Left hindlimb (tissue), 1 donor: ENCODE measurements at places on chromosomes 2 and 18.

- DNase-seq, result no peak
Observed at GRCh38 chr18:76338619-76339245, 156.3 kb downstream of the ZNF516 start.

GRCh38 chr2:186365406-186365805, 120.7 kb upstream of the ZC3H15 start:
- DNase-seq, result no peak

DNA sequence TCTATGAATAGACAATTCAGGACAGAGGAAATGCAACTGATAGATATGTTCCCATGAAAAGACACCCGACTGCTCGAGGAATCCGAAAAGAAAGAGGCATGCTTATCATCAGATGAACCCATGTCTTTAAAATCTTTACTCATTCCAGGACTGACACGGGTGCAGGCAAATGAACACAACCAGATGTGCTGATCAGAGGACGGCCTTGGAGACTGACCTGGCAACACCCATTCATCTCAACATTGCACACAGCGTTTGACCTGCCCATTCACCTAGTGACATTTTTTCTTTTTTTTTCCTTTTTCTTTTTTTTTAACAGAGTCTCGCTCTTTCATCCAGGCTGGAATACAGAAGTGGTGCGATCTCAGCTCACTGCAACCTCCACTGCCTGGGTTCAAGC, 377.5 kb downstream of the EIPR1 start:
- DNase-seq, result no peak

- no peak for DNase-seq
Observed at GRCh38 chr18:79679552-79680099, at the start of gene CTDP1. Gene CTDP1 (plus strand): TSS chr18:79679803. CDS start chr18:79679948, 145 bp downstream.

DNA sequence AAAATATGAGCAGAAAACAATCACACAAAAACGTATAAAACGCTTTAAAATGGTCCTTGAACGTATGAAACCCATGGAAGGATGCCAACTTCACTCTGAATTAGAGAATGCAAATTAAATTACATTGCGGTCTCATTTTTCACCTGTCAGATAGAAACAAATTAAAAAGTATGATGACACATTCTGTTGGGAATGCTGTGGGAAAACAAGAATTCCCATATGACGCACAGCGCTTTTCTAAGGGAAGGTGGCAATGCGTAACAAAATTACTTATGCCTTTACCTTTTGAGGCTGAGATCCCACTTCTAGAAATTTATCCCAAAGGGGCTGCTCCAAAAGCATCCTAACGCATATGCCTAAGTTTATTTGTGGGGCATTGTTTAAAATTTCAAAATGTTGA, 3.8 kb upstream of the RPS7 start:
- DNase-seq, result no peak

GRCh38 chr18:12658426-12659138, 675 bp upstream of the SPIRE1 start:
- peak; percentile 48 for DNase-seq

DNA sequence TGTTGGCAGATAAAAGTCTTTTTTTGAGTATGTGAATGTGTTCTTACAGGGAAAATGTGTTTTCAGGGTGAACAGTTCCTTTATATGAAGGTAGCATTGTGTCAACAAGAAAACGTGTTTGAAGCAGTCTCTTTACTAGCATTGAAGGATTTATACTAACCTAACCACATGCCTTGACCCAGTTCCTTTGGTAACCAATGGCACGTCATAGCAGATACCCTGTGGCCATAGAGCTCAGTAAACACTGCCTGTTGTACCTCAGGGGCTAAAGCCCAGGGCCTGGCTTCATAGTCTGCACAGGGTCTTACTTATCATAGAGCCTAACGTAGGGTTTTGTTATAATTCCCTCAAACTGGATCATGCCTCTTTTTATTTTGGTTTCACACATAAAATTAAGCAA, 32.1 kb upstream of the NFU1 start:
- DNase-seq, result no peak

DNA sequence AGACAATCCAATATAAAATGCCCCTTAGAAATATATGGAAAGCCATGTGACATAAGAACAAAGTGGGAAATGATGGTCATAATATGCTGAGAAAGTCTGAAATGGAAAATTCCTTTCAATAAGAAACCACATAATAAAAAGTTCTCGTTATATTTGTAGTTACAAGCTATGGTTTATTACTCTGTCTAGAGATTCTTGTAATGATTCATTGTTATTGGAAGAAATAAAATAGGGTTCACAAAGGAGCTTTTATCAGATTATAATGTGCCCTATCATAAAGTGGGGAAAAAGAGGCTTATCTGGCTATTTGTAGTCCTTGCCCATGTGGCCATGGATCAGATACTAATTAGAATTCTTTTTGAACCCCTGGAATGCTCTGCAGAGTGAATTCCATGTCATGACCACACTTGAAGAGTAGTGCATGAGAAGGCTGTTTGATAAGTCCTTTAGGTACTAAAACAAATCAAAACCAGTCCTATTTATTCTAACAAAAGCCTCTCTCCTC, 420.7 kb upstream of the NRP2 start:
- no peak for DNase-seq

DNA sequence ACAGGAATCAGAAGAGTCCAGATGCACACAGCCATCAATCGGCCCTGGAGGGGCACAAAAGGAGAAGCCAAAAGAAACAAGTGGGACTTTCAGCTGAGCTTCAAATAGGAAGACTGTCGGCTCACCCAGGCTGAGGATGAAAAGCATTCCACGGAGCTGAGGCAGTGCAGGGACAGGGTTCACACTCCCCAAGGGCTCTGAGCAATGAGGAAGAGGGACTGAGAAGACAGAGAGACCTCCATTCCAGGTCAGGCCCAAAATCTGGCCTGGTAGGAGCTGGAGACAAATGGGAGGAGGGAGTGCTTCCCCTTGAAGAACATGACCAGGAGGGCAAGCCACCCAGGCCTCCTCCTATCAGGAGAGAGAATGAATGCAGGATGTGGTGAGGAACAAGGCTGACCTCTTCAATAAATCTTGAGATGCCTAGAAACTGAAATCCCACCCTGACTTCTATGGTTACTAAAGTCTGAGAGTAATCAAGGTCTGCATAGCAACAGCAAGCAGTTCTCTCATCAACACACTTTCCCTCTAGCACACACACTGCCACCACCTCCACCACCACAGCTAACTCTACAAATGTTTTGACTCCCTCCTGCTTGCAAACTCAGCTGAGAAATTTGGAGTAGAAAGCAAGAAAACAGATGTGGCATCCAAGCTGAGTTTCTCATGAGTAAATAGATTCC, 434.4 kb downstream of the TNS1 start:
- no peak for DNase-seq

DNA sequence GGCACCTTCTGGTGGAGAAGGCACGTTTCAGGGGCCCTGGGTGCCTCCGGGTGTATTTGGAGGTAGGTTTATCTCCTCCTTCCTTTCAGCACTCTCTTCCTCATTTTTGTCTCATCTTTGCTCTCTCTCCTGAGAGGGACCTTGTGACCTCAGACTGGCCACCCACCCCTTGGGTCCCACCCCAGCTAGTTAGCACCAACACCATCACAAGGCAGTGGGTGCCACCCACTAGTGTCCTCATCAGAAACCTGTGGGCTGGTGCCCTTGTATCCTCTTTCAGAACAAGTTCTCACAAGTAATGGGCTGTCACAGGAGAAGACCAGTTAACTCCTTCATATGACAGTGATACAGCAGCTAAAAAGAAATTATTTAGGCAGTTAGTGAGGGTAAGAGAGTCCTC, 196.4 kb downstream of the UXS1 start:
- no peak for DNase-seq

- DNase-seq, result peak; percentile 50
Observed at GRCh38 chr2:48131539-48132270, 225.4 kb upstream of the FBXO11 start.

DNA sequence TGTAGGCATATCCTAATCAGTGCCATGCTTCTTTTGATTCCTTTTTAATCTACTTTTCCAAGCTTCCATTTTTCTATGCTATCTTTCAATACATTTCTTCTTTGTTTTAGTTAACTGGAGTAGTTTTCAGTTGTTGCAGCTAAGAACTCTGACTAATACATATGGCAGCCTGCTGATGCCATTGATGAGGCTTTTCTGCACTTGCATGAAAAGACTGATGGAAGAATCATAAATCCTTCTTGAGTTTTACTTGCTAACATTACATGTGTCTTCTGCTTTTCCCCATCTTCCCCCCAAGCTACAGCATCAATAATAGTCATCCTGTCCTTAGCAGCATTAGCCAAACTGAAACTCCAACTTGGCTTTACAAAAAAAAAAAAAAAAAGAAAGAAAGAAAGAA, 203.3 kb downstream of the LRP1B start:
- DNase-seq, result no peak

DNA sequence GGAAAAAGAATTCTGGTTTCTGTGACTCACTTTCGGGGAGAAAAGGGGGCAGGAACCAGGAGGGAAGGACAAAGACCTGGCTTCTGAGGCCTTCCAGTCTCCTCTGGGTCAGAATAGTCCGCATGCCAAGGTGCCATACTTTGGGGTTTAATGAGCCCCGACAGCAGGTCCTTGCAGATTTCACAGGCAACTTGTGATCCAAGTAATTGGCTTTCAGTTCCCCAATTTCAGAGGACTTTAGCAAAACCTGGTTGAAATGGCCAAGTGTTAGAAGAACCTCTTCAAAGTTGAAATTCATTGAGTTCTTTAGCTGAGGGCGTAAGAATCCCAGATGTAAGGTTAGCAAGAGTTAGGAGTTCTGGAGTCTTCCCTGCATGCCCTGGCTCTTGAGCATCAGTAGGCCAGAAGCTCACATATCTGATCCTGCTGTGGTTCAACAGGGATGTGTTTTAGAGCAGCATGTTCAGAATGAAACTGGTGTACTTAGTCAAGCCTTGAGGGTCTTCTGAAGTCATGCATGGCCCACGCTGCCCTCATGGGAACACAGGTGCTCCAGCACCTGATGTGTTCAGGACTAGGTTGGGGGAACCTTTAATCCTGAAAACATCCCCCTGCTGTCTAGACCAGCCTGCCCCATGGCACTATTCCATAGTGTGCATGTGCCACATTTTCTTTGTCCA, 143.0 kb downstream of the NUP35 start:
- DNase-seq, result no peak

DNA sequence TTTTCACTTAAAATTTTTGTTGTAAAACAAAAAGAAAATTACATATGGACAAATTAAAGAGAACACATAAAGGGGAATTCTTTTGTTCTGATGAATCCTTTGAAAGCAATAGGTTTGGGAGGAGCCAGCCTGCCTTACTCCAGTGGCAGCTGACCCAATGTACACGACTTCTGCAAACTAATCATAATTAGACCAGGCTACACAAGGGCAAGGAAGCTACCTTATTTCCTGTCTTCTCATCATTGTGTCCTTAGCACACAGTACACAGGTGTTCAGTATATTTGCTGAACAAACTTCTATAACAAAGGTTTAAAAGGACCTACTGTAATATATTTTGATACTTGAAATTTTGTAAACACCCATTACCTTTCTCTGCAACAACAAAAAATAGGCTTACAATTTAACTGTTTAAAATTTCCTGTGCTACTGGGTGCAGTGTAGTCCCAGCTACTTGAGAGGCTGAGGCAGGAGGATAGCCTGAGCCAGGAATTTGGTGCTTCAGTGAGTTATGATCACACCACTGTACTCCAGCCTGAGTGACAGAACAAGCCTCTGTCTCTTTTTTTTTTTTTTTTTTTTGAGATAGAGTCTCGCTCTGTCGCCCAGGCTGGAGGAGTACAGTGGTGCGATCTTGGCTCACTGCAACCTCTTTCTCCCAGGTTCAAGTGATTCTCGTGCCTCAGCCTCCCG, 18.9 kb downstream of the KCNG3 start:
- DNase-seq, result no peak

DNA sequence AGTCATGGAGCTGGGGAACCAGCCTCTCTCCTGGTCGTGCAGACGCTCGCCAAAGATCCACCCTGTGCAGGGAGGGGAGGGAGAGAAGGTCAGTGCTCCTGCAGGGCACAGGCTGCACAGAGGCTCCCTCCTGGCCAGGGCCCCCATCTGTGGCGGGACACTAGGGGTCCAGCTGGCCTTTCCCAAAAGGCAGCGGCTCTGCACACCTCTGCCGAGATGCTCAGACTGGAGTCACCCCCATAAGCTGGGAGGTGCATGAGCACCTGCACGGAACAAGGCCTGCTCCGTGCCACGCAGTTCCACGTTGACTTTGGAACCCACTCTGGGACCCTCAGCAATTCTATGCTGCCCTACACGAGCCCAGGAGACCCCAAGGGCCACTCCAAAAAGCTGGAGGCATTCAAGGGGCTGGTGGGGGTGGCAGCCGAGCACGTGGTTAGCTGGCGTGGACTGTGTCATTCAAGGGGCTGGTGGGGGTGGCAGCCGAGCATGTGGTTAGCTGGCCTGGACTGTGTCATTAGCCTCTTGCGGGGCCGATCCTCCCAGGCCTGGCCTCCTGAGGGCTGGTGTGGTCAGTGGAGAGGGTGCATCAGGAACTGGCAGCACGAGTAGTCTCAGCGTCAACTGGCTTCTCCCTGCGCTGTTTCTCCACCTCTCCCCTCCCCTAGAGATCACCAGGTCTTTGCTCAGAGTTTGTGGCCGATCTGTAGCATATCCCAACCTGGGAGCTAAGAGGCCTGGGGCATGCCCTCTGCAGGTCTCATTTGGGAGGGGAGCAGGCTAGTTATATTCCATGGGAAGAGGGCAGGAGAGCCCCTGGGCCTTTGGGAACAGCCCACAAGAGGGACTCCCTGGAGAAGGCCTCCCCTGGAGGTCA, 9.8 kb downstream of the SNORC start:
- DNase-seq, result no peak

GRCh38 chr2:239678186-239678490, 277.3 kb upstream of the HDAC4 start:
- DNase-seq, result no peak

GRCh38 chr2:229714736-229715541, 584 bp upstream of the DNER start:
- peak; percentile 74 for DNase-seq

DNA sequence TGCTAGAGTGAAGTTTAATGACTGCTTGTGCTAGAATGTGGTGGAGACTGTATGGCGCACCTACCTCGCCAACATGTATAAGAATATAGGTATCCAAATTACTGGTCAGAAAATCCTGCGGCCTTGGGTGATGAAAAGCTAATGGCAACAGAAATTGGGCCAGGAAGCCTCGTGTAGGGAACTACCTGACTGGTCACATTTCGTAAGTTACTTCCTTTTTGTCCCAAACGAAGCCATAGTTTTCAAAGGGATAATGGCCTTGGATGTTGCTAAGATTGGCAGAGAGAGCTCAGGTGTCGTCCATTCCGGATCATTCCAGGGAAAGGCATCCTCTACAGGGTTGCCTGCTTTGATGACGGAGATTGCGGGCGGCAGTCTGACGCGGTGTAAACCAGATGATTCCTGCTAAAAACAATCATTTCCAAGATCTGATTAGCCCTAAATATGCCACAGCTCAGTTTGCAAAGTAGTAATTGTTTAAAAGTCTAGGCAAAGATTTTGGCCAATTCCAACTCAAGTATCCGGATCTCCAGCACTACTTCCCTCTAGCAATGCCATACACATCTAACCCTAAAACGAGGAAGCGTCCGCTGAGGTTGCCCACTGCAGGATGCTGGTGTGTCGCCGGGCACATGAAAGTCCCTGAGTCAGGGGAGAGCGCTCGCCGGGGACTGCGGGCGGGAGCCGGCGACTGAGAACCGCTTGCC, 708 bp upstream of the MALT1 start:
- no peak for DNase-seq
